ENCODE measurements at places on chromosomes 11 and 22.

DNA sequence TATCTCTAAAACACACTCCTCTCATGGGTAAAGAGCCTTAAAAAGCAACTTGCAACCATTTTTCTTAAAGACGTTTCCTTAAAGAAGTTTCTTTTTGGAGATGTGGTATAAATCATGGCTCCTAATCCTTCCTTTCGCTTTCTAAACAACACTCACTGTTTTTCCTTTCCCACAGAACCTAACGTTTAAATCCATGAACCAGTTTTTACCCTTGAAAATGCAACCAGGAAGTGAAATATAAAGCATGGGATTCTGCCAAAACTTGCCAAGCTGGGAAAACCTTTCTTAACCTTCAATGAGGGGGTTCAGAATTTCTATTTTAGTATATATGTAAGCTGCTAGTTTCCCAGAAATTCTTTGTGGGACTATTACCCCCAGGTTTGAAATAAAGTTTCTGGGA is 8.6 kb downstream of the PLEKHA7 start:
- DNase-seq: no peak

- DNase-seq: no peak
Measured at GRCh38 chr11:108199446-108200321, 22.8 kb downstream of the NPAT start.

- no peak for DNase-seq
Measured at GRCh38 chr11:134250675-134251074, 2.5 kb downstream of the THYN1 start.

- DNase-seq: no peak
Measured at GRCh38 chr22:32343941-32344340, 13.7 kb upstream of the RFPL3 start.

- no peak for DNase-seq
Measured at GRCh38 chr11:117997406-117997805, 11.2 kb downstream of the IL10RA start.

DNA sequence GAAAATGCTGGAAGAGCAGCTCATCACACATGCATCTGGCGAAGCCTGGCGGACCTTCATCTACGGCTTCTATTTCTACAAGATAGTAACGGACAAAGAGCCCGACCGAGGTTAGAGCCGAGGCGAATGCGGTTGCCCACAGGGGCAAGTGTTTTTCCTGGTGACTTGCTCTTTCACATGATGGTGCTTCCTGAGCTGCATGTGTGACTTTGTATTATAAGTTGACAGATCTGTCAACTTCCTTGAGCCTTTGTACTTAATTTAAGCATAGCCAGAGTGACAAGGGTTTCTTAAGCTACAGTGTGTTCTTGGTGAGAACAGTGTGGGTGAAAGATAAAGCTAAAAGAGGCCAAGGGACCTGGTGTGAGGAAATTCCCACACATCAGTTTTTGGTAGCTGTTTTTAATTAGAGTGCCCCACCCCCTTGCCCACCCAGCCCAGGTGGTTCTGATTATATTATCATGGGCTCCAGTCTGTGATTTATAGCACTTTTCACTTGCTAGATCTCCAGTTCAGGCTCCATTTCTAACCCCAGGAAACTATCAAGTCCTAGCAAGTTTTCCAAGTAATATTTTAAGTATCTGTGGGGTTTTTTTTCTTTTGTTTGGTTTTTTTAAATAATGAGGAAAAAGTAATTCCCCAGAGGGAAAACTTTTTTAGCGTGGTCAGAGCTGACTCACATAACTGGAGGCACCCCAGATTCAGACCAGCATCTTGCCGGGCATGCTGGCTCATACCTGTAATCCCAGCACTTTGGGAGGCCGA is 68.0 kb upstream of the YWHAH start:
- no peak for DNase-seq

Measured in DMS53 (cell line).